ENCODE measurements at places on chromosomes 11 and 22.

DNA sequence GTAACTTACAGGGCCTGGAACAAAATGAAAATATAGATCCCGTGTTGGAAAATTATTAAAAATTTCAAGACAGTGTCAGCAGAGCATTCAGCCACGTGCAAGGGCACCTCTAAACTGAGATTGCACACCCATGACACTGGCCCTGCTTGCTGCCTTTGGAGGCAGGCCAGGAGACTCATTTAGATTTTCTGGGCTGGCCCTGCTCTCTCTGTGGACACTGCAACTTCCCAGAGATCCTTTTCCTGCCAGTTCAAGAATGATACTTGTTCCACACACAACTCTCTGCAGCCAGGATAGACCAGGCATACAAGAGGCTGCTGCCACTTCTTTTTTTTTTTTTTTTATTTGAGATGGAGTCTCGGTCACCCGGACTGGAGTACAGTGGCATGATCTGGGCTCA, 56.7 kb upstream of the PTPRJ start:
- peak; percentile 59 for DNase-seq

DNA sequence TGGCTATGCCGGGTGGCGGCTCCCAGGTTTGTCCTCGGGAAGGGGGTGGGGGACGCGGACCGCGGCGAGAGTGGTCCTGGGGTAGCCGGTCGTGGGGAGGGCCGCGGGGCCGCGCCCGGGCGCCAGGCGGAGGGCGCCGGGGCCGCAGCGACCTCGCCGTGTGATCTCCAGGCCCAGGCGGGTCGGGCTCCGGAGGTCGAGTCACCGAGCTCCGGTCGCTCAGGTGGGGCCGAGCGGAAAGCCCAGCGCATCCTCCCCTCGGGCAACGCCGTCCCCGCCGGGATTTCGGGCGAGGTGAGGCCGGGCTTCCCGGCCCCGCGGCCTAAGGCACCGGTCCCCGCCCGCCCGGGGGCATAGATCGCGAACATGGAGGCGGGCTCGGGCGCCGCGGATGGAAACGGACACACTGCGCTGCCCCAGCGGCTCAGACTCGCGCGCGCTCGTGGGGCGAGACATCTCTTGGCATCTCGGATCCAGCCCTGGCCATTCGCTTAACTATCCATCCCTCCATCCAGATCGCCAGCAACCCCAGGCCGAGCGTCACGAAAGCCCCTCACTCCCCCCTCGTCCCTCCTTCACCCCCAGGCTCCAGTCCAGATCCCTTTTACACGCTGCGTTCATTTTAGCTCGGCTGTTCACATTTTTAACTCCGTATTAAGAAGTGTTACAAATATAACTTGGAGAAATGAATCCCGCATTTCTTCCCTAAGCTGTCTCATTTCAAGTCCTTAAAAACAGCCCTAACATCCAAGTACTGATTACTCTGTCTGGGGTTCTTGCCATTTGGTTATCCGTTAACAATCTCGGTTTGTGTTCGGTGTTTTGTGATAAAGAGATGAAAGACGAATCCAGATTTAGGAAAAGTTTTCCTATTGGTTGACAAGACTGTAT, 460 bp downstream of the ZC3H12C start:
- DNase-seq = peak; percentile 68

- no peak for DNase-seq
Observed at GRCh38 chr11:71450939-71451338, 2.1 kb upstream of the NADSYN1 start.

- peak; percentile 78 for DNase-seq
Observed at GRCh38 chr22:40383905-40384304, 13.5 kb downstream of the SGSM3 start.

DNA sequence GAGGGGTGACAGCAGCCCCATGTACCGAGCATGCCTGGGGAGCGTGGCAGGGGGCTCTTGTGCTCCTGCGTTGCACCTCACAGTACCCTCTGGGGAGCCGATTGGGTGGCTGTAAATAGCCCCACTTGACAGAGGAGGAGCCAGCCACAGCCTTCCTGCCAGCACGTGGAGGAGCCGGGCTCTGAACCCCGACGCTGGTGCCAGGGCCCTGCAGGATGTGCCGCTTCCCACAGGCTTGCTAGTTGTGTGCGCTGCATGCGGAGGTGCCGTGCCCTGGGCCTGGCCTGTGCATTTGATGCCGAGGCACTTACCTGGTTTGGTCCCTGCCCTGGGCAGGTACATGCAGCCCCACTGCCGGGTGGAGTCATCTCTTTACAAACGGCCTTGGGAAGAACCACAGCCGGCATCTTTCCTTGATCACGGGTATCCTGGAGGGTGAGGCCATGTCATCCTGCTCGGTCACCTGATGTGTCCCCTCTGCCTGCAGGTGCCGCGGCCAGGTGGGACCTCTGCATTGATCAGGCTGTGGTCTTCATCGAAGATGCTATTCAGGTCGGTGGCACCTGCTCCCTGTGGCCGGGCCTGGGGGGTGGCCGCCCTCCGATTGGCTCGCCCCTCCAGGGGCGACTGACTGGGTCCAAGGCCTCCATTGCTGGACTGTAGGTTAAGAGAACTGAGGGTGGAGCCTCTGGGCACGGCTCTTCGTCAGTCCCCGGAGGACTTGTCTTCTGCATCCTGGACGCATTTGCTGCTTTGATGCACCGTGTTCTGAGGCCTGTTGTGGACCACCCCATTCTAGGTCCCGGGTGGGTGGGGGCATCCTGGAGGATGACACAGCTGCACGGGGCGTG, 5.0 kb downstream of the TPCN2 start:
- no peak for DNase-seq

DNA sequence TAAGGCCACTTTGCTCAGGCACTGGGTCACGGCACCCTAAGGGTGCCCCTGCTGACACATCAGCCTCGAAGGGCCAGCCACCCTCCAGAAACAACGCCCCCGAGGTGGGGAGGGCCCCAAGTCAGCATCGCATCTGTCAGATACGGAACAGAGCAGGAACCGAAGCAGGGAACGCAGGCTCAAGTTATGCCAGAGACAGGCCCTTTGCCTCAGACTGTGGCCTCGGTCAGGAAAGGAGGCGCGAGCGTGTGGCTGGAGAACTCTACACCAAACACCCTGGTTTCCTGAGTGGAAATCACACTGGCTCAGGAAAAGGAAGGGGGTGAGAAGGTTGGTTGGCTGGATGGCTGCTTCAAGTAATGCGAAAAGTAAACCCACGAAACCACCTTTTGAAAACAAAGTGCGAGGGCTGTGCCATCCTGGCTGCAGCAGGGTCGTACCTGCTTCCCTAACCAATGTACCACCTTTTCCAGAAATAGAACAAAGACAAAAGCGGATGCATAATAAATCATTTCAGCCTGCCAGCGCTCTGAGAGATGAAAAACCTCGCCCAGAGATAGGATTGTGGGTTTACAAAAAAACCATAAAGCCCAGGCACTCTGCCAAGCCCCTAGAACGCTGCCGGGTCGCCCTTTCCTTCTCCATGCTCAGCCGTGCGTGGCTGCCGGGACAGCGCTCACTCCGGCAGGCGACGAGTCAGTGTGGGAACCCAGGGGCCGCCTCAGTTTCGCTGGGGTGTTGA, 38.6 kb downstream of the TRMU start:
- no peak for DNase-seq

- peak; percentile 85 for DNase-seq
Observed at GRCh38 chr11:118911880-118912741, 13.6 kb downstream of the BCL9L start.

GRCh38 chr11:2205981-2206690, 34.5 kb upstream of the TH start:
- DNase-seq = no peak

DNA sequence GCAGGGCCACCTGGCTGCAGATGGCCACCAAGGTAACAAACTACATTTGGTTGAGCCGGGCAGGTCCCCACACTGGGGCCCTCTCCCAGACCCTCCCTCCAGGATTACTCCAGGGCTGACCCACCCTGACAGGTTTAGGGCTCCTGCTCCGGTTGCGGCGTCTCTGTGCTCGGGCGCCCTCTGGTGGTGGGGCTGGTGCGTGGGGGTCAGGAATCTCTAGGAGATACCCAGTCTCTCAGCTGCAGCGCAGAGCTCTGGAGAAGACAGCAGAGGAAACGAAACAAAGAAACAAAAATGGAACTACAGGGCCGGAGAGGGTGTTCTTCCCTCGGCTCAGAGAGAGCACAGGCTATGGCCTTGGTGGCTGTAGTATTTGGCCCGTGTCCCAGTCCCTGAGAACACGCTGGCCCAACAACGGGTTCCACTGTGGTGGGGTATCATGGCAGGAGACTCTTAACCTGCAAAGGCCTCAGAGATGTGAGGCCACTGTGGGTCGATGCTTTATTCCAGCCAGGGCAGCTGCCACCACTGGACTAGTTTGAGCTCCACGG, 2.4 kb downstream of the C11orf96 start:
- DNase-seq = no peak

DNA sequence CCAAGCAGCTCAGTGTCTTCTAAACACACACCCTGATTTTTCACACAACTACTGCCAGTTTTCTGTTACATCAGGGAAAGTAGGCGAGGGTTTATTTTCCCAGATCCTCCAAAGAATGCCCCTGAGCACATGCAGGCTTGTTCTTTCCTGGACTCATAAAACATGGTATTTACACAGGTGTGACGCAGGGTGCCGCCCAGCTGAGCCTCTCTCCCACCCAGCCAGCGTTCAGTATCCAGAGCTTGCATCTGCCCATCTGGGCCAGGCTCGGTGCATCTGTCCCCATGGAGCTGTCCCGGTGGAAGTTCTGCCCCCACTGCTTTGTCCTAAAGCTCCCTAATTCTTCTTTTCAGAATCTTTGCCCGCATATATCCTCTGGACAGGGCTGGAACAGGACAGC, 44.8 kb upstream of the ISX start:
- no peak for DNase-seq

- no peak for DNase-seq
Observed at GRCh38 chr11:75147191-75147874, 3.6 kb upstream of the SLCO2B1 start.

GRCh38 chr22:29654420-29654819, 51.0 kb downstream of the NF2 start:
- no peak for DNase-seq

GRCh38 chr11:127919206-127920000, 668.0 kb downstream of the ETS1 start:
- DNase-seq = peak; percentile 80

DNA sequence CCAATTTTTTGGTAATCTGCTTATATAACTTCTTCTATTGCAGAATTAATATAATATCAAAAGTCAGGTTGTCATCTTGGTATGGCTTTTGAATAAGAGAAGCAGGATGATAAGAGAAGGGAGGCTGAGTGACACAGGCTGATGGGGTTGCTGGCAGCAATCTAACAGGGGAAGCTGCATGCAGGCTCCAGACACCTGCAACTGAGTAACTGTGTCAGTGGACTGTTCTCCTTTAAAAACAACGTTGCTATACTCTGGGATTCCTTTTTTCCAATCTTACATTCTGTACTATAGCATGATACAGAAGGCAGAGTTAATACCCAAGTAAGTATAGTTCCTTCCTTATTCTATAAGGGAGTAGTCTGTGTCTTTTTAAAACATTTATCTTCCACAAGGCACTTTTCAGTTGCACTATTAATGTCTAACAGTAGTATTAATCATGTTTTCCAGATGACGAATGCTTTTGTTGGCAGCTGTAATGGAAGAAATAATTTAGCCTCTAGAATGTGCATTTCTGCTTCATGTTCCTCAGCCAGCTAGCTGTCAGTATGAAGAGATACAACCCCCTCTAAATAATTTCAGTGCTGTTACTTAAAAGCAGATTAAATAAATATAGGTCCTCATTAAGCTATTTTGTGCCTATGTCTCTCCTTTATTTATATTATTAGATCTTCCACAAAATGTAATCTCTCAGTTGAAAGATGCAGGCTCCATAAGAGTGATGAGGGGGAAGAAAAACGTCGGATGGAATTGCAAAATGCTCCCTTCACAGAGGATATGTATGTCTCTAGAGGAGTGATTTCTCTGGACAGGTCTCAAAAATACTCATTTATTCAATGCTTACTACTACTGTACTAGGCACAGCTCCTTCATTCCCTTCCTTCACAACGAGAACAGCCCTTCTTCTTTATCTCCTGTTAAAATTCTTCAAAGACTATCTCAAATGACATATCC, 50.8 kb downstream of the ATG16L2 start:
- DNase-seq = peak; percentile 44

- peak; percentile 86 for DNase-seq
Observed at GRCh38 chr22:37686002-37686982, at the start of gene NOL12. TSS of gene NOL12 (plus strand) at chr22:37686343. CDS start at chr22:37686393, 50 bp downstream.

DNA sequence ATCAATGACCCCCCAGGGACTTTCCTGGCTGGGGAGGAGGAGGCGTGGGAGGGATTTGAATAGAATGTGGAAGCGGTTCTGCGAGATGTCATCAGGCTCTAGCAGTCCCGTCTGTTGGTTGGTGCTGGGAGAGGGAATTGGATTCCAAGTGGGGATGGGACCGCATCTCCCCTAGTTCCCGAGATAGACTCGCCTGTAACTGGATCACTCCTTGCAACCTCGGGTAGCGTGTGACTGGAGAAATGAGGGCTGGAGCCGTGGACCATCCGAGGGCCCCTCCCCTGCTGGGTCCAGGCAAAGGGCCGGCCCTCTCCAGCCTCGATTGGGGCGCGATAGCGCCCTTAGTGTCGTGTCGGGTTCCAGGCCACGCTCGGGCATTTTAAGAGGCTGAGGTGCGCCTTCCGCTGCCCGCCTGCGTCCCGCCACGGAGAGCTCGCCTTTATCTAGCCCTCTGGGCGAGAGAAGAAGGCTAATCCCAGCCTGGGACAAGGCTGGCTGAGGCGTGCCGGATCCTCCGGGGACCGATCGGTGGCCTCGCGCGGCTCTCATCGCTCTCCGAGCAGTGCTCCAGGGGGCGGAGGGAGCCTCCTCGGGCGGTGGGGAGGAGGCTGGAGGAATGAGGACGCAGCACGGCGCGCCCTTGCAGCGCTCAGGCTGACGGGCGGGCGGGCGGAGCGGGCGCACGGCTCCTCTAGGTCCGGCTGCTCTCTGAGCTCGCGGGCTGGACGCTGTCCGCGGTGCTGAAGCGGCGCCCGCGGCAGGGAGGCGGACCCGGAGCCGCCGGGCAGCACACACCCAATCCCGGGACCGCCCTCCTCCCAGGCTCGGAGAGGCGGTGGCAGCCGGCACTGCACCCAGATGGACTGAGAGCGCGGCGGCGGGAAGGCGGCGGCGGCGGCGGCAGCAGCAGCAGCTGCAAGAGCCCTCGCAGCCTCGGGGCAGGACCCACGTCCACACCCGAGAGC, 107.8 kb downstream of the OSBP2 start:
- DNase-seq = peak; percentile 91

DNA sequence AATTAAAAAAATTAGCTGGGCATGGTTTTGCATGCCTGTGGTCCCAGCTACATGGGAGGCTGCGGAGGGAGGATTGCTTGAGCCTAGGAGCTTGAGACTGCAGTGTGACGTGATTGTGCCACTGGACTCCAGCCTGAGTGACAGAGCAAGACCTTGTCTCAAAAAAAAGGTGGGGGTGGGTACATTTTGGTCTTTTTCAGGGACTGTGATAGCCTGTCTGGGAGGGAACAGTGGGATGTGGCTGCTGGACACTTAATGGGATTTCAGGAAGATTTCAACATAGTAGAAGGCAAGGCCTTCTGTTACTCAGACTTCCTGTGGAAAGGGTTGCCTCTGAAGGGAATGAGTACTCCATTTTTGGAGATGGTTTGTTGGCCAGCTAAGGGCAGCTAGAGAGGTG, 40.6 kb downstream of the RELT start:
- DNase-seq = peak; percentile 79

GRCh38 chr11:130199792-130200191, 40.2 kb downstream of the ST14 start:
- DNase-seq = no peak
